Camera-type eye (tissue), 1 donor: ENCODE measurements at places on chromosomes 16 and 17. TPM values are rescaled to one million over a fixed set of nuclear protein-coding genes. Genes with fewer than 3 reads are reported as not detected.

The CUEDC1 gene
- 37.1 TPM for total RNA-seq

The SEPTIN1 gene
- total RNA-seq: 0.44 TPM

The SPOP gene
- total RNA-seq: 121 TPM

The BAIAP3 gene
- 9.3 TPM for total RNA-seq

The ENPP7 gene
- total RNA-seq: not detected
